NCI-H187 treated with DMSO at 0.1 percent for 48 hours (cell line): ENCODE measurements at places on chromosomes 12 and 14.

- no peak for DNase-seq
Measured at GRCh38 chr12:70847871-70848270, 72.7 kb downstream of the PTPRR start.

DNA sequence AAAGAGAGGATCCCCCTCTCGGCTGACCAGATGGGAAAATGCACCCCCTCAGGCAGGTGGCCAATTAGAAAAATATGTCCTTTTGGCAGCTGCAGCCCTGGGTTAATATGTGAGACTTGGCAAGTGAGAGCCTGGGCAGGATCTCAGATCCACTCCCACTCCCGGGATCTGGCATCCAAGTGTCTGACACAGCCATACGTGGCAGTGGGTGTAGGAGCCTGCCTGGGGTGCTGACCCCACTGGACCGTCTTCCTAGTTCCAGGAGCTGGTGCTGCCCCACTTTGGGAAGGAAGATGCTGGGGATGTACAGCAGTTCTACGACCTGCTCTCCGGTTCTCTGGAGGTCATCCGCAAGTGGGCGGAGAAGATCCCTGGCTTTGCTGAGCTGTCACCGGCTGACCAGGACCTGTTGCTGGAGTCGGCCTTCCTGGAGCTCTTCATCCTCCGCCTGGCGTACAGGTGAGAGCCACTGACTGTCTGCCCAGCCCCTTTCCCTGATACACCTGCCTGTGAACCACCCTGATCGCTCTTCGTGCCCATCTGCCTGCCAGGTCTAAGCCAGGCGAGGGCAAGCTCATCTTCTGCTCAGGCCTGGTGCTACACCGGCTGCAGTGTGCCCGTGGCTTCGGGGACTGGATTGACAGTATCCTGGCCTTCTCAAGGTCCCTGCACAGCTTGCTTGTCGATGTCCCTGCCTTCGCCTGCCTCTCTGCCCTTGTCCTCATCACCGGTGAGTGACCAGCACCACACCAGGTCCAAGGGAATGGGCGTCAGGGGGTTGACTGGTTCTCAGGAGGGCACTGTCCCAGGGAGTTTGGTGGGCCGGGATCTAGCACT is 5.8 kb downstream of the NR4A1 start:
- DNase-seq, result no peak

- no peak for DNase-seq
Measured at GRCh38 chr14:61470261-61470960, 149.0 kb downstream of the PRKCH start.

GRCh38 chr14:102249041-102249440 is 55.9 kb downstream of the MOK start:
- DNase-seq, result no peak

DNA sequence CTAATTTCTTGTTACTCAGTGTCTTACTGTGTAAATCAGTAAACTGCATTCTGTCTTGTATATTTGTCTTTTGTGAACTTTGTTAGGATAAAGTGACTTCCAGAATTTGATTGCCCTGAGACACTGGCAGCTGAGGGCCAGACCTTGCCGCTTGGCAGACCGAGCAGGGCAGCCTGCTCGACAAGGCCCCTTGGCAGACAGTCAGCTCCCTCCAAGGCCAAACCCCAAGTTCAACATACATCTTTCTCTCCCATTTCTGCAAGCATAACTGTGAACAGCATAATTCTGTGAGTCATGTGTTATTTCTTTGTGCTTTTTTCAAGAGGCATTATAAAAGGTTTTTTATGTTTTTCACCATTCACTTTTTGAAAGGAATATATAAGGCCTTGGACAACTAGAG is 39.2 kb upstream of the BMAL2 start:
- DNase-seq, result no peak

DNA sequence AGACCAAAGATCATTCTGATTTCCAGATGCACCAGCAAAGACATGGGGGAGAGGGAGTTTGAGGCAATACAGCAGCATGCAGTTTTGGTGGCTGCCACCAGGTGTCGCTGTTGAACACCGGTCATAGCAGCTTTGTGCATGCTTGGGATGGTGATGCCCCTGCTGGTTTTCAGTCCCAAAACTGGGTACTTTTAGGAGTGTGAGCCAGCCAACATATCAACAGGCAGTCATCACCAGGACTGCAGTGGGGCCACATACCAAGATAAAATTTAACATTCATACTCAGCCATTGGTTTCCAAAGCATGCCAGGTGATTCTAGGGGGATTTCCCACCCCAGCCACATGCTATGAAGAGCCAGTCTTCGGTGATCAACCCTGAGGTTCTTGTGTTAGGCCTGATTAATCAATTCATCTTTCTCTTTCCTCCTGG is 64.2 kb downstream of the PHETA1 start:
- DNase-seq, result no peak

DNA sequence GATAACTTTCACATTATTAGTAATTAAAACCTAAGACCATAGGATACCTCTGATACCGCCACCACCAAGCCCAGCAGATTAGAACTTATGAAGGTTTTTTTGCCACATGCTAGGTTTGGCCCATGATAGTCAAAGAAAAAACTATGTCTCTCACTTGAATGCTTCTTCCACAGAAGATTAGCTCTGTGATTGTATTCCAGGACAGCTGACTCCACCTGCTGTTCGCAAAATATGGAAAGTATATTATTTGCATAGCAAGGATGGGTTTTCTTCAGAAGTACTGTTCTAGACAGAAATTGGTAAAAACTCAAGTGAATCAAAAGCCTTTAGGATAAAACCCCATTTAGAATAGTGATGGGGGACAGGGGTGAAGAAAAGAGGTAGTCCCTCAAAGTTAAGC is 42.2 kb downstream of the PPFIBP1 start:
- no peak for DNase-seq

DNA sequence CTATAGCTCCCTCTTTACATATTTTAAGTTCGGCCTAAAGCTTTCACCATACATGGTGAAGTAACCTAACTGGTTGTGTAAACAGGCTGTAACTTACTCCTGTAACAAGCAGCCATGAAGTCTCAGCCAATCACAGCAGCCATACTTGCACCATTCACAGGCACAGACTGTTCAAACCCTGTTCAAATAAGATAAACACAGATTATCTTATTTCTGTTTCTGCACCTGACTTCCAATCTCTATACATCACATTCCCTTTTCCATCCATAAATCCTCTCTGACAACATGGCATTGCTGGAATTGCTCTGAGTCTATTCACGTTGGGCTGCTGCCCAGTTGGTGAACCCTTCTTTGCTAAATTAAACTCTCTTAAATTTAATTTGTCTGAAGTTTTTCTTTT is 34.5 kb upstream of the ARID2 start:
- DNase-seq, result no peak

- no peak for DNase-seq
Measured at GRCh38 chr12:64740646-64741045, 18.6 kb downstream of the GNS start.

GRCh38 chr14:37194698-37195097 is 3.0 kb upstream of the MIPOL1 start:
- no peak for DNase-seq

DNA sequence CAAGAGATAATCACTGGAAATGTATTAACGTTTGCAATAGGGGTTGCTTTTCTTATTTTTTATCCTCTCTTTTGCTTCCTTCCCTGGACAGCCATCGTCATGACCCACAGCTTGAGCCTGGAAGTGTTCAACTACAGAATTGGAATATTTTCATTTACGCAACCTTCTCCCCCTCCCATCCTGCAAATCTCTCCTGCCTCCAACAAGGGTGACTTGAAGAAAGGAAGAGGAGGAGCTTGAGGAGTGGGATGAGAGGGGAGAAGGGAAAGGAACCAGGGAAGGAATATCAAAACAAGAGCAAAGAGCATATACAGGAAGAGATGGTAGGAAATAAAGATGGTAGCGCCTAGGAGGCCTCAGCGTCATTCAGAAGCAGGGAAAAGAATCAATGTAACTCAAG is 1.6 kb upstream of the MANSC4 start:
- DNase-seq, result no peak

DNA sequence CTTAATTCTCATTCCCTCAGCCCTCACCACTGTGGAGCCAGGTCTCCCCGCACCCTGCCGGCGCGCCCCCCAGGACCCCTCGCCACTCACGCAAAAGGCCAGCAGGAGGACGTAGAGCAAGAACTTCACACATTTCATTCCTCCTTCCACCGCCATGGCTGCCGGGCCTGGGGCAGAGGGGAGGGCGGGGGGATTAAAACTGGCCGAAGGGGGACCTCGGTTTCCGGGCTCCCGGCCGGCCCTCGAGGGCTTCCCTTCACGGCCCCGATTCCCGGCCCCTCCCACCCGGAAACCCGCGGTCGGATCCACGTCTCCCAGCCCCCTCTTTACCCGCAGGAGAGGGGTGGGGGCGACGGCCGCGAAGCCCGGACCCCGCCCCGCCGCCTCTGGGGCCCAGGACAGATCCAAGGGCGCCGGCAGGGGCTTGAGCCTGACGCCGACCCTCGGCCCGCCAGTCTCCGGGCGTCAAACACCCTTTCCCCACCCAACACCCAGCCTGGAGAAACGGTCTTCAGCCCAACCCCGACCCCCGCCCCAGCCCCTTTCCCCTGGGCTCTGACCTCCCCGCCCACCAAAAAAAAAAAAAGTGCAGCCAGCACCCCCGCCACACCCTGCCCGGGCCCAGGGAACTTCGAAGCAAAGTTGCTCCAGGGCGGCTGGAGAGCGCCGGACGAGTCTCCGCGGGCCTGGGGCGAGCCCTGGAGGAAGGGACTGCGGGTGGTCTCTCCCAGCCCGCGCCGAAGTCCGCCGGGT is 447 bp downstream of the CD63 start:
- no peak for DNase-seq

- no peak for DNase-seq
Measured at GRCh38 chr12:106645074-106645421, 62.2 kb downstream of the RFX4 start.

GRCh38 chr12:10607885-10608458 is 5.4 kb downstream of the MAGOHB start:
- DNase-seq, result no peak
